Thymus (tissue), 14 donors: ENCODE measurements at places on chromosomes 2 and 18. TPM values are rescaled to one million over a fixed set of nuclear protein-coding genes. Genes with fewer than 3 reads are reported as not detected.

The LDLRAD4 gene
- total RNA-seq = 80.0 TPM

The CDKL4 gene
- total RNA-seq = 0.99 TPM

The RNASEH1 gene
- total RNA-seq = 15.7 TPM

The FAM110C gene
- 0.05 TPM for total RNA-seq

The COLEC11 gene
- total RNA-seq = 5.2 TPM

The FARSB gene
- 13.5 TPM for total RNA-seq
